Amygdala (tissue), 56 donors: ENCODE measurements at places on chromosomes 13 and 19.

DNA sequence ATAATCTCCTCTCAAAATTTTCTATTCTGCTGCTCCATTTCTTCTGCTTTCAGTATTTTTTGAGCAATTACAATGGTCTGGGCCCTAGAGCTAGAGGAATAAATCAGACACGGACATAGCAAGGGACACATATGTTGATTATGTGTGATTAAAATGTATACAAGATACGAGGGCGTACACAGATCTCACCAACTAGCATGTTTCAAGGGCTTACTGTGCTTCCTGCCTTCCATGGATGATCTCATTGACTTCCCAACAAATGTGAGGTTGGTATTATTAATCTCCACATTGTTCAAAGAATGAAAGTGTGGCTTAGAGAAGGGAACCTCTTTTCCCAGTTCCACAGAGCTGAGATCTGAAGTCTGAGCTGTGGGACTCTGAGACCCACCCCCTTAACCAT lies 9.1 kb downstream of the PLD3 start:
- no peak for DNase-seq

DNA sequence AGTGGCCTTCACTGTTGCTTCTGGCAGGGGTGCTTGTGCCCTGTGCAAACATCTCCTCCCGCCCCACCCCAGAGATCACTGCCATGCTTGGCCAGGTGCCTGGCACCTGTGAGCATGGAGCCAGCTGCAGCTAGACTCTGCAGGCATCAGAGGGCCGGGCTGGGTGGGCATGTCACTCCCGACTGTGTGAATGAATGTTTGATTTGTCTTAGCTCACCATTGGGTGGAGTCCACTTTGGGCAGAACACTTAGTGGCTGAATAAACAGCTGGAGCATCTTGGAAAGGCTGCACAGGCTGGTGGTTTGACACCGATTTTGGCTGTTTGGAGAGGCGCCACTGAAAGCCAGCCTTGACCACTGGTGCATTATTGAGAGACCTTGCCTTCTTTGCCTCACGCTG lies 267.3 kb downstream of the DLEU7 start:
- no peak for DNase-seq

GRCh38 chr13:29556742-29557141 lies 38.7 kb downstream of the SLC7A1 start:
- no peak for DNase-seq

DNA sequence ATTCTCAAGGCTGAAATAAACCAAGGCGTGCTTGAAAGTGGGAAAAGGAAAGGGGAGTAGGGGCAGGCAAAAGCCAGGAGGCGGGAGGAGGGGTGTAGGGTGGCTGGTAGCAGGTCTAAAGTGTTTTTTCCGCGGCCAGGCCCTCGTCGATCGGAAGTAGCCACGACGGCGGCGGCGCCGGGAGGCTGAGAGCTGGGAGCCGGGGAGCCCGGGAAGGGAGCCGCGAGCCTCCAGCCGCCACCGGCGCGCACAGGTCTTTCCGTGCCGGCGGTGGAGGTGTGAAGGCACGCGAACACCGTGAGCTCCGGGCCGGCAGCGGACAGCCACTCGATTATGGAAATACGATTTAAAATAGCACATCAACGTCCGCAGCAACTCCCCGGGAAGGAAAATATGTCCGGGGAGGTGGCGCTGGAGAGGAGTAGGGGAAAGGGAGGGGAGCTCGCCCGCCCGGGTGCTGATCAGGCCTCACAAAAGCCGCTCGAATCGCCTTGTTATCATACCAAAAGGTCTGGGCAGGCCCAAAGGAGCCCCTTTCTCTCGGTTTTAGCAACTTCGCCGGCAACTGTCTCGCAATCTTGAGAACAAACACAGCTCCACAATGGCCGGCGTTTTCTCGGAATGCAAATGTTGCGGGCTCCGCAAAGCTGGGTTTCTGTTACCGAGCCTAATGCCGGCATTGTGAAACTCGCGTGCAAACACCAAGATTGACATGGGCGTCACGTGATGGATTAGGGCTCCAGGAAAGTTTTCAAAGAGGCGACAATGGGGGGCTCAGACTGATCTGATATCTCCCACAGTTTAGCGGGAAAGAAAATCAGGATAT lies 2.9 kb upstream of the PCDH8 start:
- DNase-seq: no peak

DNA sequence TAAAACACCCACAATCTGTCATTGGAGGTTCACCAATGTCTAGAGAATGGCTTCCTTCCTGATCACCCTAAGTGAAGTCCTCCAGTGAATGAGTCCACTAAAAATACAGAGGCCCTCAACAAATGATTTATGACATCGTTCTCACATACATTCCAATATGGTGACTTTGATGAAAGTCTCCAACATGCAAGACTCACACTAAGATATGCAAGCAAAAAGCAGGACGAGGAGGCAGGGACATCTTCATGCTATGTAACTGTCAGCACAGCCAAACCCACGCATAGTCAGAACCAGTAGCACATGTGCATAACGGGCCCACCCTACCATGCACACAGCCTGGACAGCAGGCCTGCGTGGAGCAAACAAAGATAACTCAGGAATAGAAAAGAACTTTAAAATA lies 16.6 kb upstream of the LSM14A start:
- no peak for DNase-seq

DNA sequence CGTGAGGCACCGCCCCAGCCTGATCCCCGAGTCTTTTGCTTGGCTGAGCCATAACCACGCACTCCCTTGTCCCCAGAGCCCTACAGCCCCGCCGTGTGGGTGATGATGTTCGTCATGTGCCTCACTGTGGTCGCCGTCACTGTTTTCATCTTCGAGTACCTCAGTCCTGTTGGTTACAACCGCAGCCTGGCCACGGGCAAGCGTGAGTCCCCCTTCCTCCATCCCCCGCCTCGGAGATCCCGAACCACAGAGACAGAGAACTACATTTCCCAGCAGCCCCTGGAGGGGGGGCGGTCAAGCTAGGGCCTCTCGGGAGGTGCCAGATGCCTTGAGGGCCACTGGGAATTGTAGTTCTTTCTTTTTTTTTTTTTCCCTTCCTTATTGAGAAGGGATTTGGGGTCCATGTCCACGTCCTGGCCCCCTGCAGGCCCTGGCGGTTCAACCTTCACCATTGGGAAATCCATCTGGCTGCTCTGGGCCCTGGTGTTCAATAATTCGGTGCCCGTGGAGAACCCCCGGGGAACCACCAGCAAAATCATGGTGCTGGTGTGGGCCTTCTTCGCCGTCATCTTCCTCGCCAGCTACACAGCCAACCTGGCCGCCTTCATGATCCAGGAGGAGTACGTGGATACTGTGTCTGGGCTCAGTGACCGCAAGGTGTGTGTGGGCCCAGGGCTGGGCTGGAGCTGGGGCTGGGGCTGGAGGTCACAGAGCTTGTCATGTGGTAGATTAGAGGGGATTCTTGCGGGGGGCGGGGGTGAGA lies 25.9 kb downstream of the GRIN2D start:
- DNase-seq: peak; percentile 15

DNA sequence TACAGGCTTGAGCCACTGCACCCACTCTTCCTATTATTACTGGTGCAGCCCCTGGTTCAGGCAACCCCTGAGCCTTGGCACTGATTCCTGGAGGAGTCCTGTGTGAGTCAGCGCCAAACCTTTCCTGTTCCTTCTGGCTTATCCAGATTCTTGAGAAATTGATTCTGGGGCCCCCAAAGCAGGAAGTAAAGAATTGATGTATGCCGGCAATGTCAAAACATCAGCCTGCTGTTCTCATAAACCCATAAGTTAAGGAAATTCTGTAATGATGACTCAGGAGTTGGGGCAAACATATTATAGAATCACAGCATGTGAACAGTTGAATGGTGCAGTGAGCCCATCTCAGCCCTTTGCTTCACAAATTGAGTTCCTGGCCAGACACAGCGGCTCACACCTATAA lies 1.4 kb upstream of the OR7G3 start:
- no peak for DNase-seq

DNA sequence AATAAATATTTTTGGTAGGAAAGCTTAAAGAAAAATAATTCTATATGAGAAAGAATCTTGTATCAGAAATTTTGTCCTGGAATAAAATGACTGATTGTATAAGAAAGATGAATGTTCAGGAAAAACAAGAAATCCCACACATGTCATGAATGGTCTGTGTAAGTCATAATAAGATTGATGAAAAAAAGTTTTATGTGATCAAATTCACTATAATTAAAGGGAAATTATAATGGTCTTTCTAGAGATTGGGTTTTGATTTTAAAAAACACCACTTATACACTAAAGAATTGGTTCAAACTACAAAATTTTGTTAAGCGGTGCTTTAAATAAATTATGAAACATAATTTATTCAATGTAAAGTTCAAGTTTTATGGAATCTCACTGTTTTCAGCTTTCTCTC lies 7.2 kb upstream of the ZNF841 start:
- DNase-seq: no peak

GRCh38 chr13:104871456-104871855 lies 1664.0 kb downstream of the EFNB2 start:
- no peak for DNase-seq

- DNase-seq: no peak
Measured at GRCh38 chr13:88068975-88069374, 397.8 kb downstream of the SLITRK5 start.

DNA sequence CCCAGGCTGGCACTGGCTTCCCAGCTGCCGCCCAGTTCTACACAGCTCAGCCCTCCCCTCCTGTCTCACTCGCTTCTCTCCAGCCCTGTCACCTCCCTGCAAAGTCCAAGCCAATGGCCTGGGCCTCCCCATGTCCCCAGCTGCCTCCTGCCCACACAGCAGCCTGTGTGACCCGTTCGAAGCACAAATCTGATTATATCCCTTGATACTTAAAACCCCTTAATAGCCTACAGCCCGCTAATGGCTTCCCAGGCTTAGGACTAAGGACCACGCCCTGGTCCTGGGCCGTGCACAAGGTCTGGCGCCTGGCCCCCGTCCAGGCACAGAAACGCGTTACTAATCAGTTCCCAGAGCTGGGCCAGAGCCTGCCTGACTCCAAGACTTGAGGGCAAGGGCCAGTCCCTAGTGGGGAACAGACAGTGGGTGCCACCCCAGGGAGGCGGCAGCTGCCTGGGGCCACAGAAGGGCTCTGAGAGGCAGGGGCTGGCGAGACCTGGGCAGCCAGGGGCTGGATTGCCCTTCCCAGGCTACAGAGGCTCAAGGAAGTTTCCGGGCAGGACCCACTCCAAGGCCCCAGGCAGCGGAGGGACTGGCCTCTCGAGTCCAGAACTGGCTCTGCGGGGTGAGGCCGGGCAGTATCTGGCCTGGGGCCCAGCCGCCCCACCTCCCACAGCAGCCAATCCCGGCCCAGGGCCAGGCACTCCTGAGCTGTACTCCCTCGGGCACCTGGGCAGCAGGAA lies 10.4 kb downstream of the XAB2 start:
- DNase-seq: no peak

- no peak for DNase-seq
Measured at GRCh38 chr19:19021115-19021514, 12.2 kb downstream of the SUGP2 start.

DNA sequence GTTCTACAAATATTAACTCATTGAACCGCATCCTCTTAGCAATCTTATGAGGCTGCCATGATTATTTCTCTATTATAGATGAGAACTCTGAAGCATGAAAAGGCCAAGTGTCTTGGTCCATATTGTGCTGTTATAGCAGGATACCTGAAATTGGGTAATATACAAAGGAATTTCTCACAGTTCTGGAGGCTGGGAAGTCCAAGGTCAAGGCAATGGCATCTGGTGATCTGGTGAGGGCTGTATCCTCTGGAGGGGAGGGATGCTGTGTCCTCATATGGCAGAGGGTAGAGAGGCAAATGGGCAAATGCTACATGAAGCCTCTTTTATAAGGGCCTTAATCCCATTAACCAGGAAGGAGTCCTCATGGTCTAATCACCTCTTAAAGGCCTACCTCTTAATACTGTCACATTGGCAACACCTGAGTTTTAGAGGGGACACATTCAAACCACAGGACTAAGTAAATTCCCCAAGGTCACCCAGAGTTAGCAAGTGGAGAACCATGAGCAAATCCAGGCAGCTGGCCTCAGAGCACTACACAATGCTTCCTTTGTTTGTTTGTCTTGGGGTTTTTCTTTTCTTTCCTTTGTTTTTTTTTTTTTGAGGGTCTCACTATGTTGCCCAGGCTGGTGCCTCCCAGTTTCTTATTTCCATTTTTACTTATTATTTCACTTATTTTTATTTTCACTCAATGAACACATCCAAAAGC lies 55.9 kb upstream of the LATS2 start:
- no peak for DNase-seq

DNA sequence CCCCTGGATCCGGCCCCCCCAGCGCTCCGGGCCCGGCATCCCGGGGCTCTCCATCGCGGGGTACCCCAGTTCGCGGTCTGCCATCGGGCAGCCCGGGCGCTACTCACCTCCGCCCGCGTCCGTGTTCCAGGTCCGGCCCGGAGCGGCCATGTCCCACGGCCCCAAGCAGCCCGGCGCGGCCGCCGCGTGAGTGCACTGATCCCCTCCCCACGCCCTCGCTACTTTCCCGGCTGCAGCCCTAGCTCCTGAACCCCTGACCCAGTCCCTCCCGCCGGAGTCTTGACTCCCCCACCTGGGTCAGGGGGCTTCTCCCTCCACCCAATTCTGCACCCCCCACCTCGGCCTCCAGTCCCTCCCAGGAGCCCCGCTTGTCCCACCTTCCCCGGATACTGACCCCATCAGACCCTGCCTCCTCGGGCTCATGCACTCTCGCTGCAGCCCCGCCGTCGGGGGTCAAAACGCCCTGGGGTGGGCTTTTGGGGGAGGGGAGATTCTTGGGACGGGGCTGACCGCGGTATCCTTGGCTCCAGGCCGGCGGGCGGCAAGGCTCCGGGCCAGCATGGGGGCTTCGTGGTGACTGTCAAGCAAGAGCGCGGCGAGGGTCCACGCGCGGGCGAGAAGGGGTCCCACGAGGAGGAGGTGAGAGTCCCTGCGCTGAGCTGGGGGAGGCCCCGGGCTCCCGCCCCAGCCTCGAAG lies 566 bp downstream of the HMG20B start:
- no peak for DNase-seq

DNA sequence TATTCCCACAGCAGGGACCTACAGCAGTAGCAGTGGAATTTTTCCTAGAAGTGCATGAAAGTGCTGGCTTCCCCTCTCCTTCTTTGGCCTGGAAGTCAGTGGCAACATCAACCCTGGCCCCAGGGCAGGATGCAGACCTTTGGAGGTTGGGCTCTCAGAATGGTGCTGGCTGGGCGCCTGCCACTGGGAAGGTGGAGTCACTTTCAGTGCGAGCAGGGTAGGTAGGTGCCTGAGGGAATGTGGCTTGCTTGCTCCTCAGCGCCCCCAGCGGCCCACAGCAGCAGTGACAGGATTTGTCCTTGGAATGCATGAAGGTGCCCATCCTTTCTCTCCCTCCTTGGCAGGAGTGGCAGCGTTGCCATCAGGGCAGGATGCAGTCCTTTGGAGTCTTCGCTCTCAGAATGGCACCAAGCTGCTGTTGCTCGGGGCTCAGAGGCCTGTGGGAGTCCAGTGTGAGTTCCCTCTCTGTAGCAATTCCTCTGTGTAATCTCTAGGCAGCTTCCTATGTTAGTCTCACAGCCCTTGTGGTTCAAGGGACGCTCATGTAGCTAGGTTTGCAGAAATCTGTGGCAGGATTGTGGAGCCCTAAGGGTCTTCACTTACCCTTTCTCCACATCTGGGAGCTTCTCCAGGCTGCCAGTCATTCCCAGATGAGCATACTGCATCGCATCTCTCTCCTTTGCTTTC lies 354.4 kb upstream of the DACH1 start:
- no peak for DNase-seq
